DMS 273 treated with DMSO at 0.1 percent for 48 hours (cell line): ENCODE measurements at places on chromosomes 5 and 9.
A peak's percentile ranks its signal among the peaks of the same experiment; 100 is the strongest.

GRCh38 chr9:76846297-76846696 lies 59.6 kb downstream of the PRUNE2 start:
- no peak for DNase-seq

DNA sequence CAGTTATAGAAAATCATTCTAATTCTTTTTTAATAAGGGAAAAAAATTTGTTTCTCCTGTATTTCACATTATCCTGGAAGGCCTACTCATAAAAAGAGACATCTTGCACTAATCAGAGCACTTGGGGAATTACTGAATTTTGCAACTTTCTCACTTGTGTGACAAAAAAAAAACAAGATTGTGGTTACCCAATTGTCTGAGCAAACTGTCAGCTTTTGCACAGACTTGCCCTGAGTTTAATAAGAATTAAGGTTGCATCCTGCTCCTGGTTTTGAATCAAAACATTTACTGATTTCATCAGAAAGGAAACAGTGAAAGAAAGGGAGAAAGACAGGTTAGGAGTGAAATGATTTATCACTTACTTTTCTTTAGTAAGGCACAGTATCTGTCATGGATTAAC lies 10.6 kb upstream of the SH3RF2 start:
- no peak for DNase-seq

DNA sequence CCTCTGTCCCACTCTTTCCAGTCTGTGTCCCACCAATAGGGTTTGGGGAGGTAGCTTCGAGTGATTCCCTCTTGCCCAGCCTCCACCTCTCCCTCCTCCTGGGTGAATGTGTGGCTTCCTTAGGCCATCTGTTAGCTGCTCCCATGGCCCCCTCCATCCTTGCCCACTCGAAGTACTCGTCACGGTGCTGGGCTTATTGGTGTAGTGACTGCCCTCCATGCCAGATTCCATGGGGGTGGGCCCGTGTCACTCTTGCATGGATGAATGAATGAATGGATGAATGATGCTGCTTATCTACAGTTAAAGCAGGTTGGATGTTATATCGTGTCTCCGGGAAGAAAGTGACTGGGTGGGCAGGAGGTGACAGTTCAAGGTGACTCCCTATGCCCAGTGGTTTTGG lies 19.1 kb downstream of the HMCN2 start:
- no peak for DNase-seq

DNA sequence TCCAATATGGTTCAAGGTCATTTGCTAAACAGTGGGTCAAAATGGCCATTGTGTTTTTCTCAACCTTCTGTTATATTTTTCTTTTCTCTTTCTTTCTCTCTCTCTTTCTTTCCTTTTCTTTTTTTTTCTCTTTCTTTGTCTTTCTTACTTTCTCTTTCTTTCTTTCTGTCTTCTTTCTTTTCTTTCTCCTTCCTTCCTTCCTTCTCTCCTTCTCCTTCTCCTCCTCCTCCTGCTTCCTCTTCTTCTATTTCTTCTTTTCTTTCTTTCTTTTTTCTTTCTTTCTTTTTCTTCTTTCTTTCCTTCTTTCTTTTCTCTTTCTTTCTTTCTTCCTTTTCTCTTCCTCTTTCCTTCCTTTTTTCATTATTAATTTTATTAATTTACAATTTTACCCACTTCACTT lies 619.5 kb downstream of the IRX1 start:
- DNase-seq, result no peak

GRCh38 chr5:156815988-156816599 lies 34.0 kb upstream of the PPP1R2B start:
- DNase-seq, result no peak

GRCh38 chr5:92713335-92713743 lies 867.7 kb downstream of the NR2F1-AS1 start:
- DNase-seq, result no peak

DNA sequence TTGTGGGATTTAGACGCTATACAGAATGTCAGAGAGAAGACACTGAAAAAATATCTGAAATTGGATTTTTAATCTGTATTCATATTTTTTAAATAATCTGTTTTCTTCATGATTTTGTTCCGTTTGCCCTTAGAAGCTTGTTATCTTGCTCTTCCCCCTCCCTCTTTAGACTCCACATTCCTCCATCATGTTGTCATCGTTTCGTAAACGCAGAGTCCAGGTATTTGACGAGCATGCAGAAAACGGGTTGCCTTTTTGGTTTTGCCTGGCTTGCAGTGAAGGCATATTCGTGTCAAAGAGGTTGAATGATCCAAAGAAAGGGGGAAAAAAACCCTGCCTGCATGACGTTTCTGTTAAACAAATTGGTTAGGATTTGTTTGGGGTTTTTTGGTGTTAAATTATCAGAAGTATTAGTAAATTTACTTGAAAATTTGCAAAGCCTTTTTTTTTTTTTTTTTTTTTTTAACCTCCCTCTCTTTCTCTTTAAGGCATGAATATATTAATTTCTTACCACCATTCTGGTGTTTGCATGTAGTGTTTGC lies 2.9 kb downstream of the SPTAN1 start:
- DNase-seq, result no peak

GRCh38 chr5:37316027-37316426 lies 54.9 kb downstream of the NUP155 start:
- no peak for DNase-seq

- DNase-seq, result peak; percentile 7
Observed at GRCh38 chr9:14131356-14132088, 182.4 kb downstream of the NFIB start.

DNA sequence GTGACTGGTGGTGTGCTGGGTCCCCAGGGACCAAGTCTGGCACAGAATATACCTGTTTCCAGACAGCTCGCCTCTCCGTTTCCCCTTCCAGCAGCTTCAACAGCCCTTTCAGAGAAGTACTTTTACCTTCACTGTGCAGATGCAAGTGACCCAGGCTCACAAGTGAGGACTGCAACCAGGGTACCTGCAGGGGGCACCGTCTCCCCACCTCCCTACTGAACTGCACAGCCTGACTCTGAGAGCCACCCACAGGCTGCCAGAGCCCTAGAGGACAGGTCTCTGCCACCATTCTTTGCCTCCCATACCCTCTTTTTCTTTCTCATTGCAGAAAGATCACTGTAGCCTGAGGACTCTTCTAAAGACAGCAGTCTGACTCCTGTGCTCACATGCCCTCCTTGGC lies 15.4 kb downstream of the IL9 start:
- DNase-seq, result no peak

GRCh38 chr5:53924392-53924791 lies 364.0 kb downstream of the NDUFS4 start:
- no peak for DNase-seq

DNA sequence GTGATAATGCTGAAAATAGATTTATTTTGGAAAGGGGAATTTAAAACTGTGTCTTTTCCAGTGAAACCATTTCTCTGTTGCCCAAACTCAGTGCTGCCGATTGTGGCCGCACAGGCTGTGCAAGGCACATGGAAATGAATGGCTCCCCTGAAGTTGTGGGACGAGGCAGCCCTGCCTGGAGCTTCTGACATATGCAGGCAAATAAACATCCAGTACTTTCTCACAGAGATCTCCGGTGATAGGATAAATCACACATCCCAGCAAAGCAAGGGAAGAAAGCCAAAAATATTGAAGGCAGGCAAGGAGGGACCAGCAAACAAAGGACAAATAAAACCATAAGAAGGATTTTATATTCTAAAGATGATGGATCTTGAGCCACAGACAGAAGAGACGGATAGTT lies 464.5 kb downstream of the MTRR start:
- DNase-seq, result no peak

DNA sequence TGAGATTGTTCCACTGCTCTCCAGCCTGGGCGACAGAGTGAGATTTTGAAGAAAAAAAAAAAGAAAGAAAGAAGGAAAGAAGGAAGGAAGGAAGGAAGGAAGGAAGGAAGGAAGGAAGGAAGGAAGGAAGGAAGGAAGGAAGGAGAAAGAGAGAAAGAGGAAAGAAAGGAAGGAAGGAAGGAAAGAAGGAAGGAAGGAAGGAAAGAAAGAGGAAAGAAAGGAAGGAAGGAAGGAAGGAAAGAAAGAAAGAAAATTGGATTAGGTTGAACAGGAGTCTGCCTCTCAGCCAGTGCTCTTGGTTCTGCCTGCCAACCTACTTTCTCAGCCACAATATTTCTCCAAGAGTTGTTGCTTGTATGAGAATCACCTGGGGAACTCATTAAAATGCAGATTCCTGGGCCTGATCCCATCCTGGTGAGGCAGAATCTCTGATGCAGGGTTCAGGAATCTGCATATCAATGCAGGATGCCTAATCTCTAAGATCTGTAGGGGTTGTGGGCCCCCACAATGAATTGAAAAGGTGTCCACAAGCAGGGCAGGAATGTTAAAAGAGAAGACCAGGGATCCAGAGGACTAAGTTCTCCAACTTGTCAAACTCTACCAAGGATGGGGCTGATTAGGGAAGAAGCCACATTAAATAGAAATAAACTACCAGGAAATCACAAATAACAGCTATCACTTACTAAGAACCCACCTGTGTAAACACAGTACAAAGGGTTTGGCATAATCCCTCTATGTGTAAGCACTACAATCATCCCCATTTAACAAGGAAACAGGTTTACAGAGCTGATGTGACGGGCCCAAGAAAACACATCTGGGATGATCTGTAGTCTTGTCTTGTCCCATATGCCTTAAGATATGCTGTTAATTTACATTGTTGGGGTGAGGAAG lies 23.4 kb upstream of the GALNT10 start:
- no peak for DNase-seq

DNA sequence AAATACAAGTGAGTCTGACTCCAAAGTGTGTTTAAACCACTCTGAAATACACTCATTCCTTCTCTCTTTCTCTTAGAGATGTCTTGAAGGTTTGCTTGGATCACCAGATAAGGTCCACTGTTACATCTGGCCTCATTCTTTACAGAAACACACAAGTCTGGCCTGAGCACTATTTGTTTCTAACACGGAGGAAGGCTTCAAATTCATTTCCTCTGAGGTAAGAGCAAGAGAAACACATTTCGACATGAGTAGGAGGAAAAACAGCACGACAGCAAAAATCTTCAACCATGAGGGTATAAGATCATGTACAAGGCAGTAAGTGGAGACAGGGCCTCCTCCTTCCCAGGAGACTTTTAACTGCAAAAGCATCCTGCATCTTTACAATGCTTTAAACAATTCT lies 8.0 kb downstream of the SIL1 start:
- DNase-seq, result no peak

GRCh38 chr9:135139366-135139959 lies 52.0 kb downstream of the OLFM1 start:
- DNase-seq, result no peak

GRCh38 chr9:18747595-18747994 lies 273.6 kb downstream of the ADAMTSL1 start:
- no peak for DNase-seq

DNA sequence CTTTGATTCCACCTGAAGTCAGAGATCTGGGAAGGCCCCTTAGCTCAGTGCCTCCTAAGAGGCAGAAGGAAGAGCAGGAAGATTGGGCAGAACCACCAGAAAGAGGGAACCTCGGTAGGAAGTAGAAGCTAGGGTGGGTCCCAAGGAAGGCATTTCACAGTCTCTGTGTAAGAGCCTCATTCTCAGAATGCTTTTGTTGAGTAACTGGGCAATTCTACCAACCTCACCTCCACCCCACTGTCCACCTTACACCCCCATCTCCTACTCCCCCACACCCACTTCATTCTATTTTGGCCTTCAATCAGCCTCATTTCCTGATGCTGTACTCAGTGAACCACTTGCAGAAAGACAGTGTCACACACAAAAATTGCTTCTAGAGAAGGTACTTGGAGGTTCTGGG lies 3.5 kb downstream of the HBEGF start:
- no peak for DNase-seq
